ENCODE measurements at places on chromosomes 2 and 18.

DNA sequence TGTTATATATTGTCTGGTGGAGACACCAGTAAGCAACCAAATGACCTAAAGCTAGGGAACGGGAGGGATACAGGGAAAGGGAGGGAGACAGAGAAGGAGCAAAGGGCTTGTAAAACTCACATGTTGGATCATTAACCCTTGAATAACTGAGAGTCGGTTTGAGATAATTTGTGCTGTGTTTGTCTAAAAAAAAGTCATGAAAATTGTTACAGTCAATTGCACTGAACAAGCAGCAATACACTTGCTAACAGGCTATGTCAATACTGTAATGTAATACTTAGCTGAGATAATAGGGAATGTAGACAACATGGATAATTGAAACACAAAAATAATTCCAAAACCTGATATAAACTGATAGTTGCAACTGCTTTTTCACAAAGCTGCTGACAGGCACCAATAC is 71.3 kb upstream of the ZNF521 start:
- no peak for DNase-seq

DNA sequence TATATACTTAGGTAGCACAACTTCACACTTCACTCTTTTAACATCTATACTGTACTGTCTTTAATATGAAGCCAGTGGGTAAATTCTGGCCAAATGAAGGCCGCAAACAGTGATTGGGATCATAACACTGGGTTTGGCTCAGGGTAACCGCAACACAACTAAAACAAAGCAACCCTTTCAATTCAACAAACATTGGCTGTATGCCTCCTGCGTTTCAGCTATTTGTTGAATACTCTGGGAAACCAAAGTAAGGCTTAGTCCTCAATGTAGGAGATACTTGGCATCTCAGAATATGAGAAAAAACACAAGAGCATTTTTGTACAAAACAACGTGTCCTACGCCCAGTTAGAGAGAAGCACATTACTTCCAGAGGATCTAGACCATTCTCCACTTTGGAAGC is 693.3 kb upstream of the KLHL29 start:
- DNase-seq: no peak

DNA sequence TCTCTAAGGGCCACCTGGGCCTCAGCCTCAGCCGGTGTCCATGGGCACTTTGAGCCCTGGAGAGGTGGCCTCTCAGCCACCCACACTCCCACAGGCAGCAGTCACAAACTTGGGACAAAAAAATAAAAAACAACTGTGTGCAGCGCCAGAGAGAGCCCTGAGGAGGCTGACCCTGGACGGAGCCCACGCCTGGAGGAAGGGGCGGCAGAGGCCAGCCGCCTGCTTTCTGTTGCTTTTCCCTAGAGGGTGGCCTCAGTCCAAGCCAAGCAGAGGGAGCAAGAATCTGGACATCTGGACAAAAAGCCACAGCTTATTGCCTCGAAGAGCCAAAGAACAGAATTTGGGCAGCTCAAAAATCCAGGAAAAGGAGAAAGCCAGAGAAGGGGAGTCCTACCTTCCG is 43.3 kb upstream of the LDLRAD4 start:
- no peak for DNase-seq

GRCh38 chr2:80429251-80429650 is 124.7 kb upstream of the LRRTM1 start:
- no peak for DNase-seq

DNA sequence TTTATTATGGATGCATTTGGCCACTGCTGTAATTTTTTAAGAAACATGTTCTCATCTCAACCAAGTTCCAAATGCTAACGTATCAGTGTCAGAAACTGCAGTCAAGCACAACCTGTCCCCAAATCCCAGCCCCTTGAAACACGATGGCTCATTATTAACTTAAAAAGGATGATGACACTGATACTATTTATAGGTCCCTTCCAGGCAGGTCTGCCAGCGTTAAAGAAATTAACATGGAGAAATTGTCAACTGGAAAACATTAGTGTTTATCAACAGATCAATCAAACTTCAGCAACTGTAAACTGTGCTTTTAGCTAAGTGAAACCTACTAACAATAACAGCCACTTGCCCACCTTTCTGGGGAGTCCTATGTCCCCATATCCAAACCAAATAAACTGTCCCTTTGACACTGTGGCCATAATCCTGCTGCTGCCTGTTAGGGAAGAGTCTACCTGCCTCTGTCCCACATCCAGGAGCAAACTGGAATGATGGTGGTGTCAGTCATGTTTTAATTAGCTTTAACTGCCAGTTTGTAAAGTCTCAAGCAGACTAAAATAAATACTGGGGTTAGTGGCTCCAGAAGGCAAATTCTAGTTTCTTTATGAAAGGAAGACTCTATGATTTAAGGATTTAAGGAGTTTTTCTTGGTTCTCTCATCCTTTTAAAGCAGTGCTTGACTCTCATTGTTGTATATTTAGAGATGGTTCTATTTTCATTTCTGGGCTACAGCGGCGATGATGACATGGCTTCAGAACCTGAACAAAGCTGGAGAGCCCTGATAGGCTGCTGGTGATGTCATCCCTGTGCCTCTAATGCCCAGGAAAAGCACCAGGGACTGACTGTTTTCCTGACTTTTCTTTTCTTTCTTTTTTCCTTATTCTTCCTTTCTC is 583.6 kb upstream of the PIK3C3 start:
- no peak for DNase-seq

DNA sequence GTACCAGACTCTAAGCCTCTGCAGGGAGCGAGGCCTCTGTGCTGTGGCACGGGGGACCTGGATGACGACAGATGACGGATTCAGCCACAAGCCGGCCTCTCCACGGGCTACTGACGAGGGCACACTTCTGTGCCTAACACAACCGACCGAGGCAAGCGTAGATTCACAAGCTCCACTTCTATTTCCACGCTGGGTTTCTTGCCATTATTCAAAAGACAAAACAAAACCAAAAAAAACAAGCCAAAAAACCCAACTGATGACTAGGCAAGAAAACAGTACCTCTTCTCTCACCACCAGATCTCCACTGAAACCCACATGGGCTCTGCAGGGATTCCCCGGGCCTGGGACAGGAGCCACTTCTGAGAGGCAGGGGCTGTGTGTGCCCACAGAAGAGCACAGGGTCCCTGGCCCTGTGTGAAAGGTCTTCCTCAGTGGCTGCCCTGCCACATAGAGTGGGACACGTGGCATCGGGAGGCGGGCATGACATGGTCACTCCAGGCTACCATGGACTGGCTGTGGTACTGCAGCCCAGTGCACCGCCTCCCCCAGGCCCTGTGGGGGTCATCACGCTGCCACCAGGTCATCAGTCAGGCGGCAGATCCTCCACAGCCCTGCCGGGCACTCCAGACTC is 254.7 kb downstream of the HDAC4 start:
- no peak for DNase-seq

All from gastrocnemius medialis (tissue), 4 donors.